ENCODE measurements at places on chromosomes 6 and 20.
A peak's percentile ranks its signal among the peaks of the same experiment; 100 is the strongest.

DNA sequence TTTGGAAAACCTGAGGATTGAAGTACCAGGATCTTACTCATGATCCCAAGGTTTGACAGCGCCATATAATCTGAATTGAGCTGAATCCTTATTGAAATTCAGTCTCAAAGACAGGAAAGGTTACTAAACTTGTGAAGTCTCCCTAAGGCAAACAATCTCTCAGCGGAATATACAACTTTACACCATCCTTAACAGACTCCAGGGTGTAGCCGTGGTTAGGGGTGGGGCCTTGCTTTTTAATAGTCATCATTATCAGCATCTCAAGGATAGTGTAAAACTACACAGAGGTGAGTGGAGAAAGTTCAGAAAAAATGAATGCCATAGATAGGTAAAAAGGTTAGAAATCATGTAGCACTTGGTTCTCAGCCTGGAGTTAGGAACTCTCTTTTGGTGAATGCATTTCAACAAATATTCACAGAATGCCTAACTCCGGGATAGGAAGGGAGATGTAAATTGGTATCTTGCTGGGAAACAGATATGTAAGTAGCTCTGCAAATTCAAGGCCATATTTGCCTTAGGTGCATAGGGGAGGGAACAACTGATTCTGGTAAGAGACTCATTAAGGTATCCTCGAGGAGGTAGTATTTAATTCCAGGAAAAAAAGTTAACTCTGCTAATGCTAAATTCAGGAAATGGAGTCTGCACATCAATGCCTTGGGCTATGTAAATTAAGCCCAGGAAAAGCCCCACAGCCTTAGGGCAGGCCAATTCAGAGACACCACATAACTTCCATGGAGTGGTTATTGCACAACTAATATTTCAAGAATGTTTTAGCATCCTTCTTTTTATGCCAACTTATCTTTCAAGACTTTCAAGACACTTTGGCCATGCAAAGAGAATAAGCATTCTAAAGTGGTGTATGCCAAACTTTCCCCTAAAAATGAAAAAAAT, 61.6 kb downstream of the SNAP25 start:
- no peak for DNase-seq

- no peak for DNase-seq
Observed at GRCh38 chr20:2696646-2697045, 4.1 kb downstream of the EBF4 start.

GRCh38 chr20:22070610-22071058, 365.2 kb downstream of the PAX1 start:
- DNase-seq, result no peak

GRCh38 chr6:19492636-19493405, 344.3 kb upstream of the ID4 start:
- no peak for DNase-seq

- no peak for DNase-seq
Observed at GRCh38 chr6:106439459-106439858, 78.9 kb downstream of the CRYBG1 start.

GRCh38 chr6:133898263-133898662, 9.3 kb downstream of the TCF21 start:
- no peak for DNase-seq

DNA sequence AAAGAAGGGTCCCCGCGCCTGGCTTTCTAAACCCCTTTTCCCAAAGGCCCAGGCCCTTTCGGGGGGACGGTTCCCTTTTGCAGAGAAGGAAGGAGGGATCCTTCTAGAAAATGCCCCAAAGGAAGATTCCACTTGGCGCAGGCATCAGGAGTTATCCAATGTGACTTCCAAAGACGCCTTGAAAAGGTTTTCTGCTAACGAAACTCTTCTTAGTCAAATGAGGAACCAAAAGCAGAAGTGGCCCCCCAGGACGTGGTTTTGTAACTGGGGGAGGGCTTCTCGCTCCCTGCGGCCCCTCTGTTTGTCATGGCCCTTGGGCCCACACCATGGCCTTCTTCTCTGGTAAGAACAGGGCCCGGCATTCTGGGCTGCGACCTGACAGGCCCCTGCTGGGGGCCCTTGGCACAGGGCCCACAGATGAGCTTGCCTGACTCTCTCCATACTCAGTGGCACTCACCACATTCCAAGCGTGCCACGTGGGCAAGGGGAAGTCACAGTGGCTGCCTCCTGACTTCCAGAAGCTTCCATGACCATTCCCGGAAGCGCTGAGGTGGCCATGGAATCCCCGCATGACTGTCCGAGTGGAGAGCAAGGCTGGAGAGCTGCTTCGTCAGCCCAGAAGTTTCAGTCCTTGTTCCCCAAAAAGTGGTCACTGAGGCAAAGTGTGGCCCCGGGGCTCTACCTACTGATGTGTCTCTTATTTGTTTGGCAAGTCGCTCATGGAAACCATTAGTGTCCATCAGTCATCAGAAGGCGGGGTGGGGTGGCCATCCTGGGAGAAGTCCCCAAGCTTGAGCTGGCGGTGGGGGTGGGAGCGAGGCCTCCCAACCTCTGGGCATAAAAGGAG, 834 bp upstream of the CTSZ start:
- peak; percentile 42 for DNase-seq

DNA sequence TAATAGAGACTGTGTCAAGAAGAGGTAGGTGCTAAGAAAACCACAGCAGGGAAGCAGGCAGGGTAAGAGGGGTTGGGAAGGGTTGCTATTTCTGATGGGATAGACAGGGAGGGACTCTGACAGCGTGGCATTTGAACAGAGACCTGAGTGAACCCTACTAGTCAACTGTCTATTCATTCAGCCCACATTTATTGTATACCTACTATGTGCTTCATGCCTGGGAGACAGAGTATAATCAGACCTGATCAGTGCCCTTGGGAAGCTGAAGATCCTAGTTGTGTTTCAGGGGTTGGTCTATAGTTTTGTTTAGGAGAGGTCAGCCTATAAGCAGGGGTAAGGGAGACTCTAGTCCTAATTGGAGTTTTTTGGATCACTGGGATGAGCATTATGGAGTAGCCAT, 14.9 kb upstream of the CAPN11 start:
- no peak for DNase-seq

DNA sequence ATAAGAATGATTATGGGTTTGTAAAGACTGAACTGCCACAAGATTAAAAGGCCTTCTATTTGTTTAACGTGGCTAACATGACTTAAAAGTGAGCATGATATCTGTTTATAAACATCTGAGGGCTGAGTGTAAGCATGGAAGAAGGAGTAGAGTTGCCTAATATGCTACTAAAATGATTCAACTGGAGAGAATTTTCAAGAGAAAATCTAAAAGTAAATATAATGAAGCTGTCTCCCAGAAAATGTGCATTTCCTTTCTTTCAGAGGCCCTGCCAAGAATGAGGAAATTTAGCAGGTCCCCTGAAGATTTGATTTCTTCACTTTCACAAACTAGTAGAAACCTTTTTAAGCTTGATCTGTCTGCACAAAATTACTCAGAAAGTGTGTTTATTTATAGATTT, 4.2 kb upstream of the EYA4 start:
- DNase-seq, result no peak

DNA sequence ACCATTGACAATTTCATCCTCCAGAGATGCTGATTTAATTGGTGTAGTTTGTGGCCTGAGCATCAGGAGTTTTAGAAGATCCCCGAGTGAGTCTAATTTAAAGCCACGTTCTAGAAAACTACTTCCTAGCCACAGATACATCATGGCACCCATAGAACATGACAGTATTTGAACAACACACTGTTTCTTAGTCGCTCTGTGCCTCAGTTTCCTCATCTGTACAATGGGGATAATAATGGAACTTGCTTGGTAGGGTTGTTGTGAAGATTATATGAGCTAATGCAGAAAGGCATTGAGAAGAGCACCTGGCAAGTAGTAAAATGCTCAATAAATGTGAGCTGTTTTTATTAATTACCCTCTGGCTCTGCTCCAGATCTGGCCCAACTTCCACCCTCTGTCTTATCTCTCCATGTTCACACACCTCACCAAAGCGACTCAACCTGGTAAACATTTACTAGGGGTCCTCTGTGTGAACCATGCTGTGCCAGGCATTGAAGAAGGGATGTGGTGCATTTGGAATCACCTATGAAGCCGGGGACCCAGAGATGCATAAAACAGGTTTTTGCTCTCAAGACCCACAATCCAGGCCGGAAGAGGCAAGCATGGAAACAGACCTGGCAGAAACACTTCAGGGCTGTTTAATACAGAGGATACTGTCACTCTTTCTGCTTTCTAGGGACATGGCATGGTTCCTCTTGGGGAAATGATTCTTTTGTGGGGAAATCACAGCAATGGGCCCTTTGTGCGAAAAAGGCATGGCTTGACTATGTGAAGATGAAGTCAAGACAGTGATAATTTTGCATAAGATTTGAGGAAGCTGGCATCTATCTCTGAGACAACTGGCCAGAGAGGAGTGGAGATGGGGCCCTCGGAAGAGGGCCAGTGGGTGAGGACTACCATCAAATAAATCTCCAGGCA, 16.2 kb upstream of the MRPS18A start:
- no peak for DNase-seq

DNA sequence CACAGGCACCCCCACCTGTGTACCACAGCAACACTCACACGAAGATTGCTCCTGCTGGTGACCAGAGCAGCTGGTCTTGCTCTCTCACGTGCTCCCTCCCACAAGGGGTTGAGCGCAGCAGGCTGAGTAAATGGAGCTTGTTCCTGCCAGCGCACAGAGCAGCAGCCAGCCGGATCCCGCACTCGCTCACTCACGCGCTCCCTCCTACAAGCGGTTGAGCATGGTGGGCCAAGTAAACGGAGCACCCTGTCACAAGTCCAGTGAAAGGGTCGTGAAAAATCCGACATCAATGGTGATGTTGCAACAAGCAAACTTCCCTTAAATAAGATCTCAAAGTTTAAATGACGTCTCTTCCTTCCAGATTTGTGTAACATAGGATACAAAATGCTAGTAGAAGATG, 313.7 kb downstream of the FOXC1 start:
- DNase-seq, result no peak

DNA sequence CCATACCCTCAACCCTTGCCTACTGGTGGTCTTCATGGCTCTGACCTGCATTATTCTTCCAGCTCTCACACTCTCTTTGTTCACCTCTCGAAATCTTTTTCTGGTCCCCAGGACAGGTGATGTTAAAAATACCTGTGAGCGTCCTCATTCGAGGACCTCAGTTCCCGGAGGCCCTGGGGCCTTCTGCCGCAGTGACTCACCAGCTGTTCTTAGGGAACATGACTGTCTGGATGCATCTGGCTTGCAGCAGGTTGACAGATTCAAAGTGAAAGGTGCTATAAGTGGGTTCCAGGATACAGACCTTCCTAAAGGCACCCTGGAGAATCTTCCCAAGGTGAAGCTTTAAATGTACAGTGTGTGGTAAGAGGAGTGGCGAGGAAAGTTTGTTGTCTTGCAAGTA, 210.4 kb upstream of the KCNG1 start:
- no peak for DNase-seq

GRCh38 chr20:36110994-36111393, 43.5 kb upstream of the EPB41L1 start:
- no peak for DNase-seq

GRCh38 chr20:14454296-14454695, 116.9 kb upstream of the FLRT3 start:
- no peak for DNase-seq

- DNase-seq, result no peak
Observed at GRCh38 chr20:63576311-63576710, 2.3 kb upstream of the HELZ2 start.

- DNase-seq, result no peak
Observed at GRCh38 chr6:163300838-163301237, 113.7 kb upstream of the QKI start.

- no peak for DNase-seq
Observed at GRCh38 chr6:7108964-7109836, 1.4 kb downstream of the RREB1 start.

- DNase-seq, result no peak
Observed at GRCh38 chr6:148367411-148368024, 24.9 kb downstream of the SASH1 start.

GRCh38 chr20:46126440-46127056, 8.4 kb downstream of the CD40 start:
- no peak for DNase-seq

GRCh38 chr20:49353348-49353747, 75.5 kb upstream of the ZNFX1 start:
- DNase-seq, result no peak

DNA sequence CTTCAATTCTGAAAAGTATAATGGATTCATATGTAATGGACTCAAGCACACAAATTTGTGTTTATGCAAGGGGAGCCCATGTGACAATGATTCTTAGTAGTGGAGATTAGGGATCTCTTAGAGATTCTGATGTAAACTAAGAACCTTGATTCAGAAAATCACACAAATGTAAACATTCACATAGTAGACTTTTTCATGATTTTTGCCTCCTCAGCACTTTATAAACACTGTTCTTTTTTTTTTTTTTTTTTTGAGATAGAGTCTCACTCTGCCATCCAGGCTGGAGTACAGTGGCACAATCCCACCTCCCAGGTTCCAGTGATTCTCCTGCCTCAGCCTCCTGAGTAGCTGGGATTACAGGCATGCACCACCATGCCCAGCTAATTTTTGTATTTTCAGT, 170.1 kb upstream of the PLCB4 start:
- DNase-seq, result no peak

GRCh38 chr6:82006027-82006738, 241.4 kb downstream of the IBTK start:
- DNase-seq, result no peak

- no peak for DNase-seq
Observed at GRCh38 chr20:56826705-56827665, 197.9 kb downstream of the TFAP2C start.

DNA sequence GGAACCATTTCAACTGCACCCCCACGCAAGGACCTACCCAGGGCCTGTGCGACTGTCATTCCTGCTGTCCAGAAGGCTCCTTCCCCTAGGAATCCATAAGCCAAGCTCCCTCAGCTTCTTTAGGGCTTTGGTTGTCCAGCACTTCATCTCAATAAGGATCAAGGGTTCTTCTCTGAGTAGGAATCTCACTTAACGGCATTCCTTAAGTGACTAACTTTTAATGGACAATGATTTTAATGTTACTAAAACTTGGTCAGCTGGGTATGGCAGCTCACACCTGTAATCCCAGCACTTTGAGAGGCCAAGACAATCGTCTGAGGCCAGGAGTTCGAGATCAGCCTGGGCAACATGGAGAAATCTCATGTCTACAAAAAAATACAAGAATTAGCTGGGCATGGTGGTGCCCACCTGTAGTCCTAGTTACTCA, 13.4 kb downstream of the UBE2V1 start:
- DNase-seq, result no peak

DNA sequence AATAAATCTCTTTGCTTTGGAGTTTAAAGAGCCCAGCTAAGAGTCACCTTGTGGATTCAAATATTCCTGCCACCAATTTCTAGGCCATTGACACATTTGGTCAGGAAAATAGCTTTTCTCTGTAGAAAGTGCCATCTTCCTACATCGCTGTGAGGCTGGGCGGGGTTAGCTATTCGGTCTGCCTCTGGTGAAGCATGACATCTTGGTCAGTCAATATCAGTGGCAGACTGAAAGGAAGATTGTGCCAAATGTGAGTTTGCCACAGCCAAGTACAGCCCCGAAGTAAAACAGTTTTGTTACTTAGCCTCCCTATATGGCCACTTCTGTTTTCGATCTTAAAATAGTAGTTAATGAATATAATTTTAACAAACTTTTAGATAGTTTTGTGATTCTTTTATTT, 65.5 kb upstream of the FABP7 start:
- no peak for DNase-seq
